ENCODE measurements at places on chromosomes 4 and X. TPM values are rescaled to one million over a fixed set of nuclear protein-coding genes. Genes with fewer than 3 reads are reported as not detected.

GRCh38 chr4:149897783-149898182, 82.1 kb upstream of the IQCM start:
- H3K4me1 ChIP-seq = no peaks in the 10 kb centered on the region
- no peaks in the 10 kb centered on the region for H3K36me3 ChIP-seq
- no peak overlapping the region for H3K4me3 ChIP-seq
- no peaks in the 10 kb centered on the region for H3K27me3 ChIP-seq

DNA sequence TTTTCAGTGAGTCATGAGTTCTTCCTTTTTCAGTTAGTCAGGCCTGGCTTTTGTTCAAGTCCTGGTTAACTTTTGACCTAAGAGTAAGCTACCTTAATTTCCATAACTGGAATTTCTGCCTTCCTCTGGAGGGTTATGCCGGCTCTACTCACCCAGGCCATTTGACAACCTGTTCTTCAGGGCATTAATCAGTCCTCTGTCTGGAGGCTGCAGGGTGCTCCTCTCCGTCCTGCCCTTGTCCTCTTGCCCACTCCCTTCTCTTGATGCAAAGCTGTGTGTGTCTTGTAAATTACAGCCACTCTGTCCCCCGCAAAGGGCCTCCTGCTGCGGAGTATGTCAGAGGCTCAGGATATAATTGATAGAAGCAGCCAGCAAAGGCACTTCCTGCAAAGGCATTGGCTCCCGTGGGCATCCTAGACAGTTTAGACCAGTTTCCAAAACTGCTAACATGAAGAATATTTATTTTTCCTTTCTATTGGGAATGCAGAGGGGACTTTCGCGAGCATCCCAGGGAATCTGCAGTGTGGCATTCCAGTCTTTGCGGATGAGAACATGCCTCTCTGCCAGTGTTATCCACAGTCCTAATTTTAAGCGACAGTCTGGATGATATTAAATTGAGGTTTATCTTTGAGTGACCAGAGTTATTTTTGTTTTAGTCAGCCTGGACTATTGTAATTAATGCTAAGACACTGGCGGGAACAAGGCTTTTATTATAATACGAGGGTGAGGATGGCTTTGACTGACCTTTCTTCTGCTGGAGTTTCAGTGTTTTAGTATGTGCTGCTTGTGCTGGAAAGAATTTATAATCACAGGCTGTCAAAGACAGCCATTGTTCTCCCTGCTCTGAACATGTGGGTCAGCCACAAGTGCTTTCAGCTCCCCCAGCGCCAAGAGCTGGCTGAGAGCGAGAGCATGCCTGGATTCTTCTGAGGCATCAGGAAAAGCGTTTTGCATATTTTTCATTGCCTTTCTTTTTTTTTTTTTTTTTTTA, 74.2 kb downstream of the LIMCH1 start:
- H3K4me1 ChIP-seq = peaks cover 4% of the 10 kb centered on the region
- DNase-seq = peak; percentile 62
- no peaks in the 10 kb centered on the region for H3K27me3 ChIP-seq
- H3K4me3 ChIP-seq = no peak overlapping the region
- H3K27ac ChIP-seq = peak overlapping the region; percentile 26
- no peaks in the 10 kb centered on the region for H3K36me3 ChIP-seq

DNA sequence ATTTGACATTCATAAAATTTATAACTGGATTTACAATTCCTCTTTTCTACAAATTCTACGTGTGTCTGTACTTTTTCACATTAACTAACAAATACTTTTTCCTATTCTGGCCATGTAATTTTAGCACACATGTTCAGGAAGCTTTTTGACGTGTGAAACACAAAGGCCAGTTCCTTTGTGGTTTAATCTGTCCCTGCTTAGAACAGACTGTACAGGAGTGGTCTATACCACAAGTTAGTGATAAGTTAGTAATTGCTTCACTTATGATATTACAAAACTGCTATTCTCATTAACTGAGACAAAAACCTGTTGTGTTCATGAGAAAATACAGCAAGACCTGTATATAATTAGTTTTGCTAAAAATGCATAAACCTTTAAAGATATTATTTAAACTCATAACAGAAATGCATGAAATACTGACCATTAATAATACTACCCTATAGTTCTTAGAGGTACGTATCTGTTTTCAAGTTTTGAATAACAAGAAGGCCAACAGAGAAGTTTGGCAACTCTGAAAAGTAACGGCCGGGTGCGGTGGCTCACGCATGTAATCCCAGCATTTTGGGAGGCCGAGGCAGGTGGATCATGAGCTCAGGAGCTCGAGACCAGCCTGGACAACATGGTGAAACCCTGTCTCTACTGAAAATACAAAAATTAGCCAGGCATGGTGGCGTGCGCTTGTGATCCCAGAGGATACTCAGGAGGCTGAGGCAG, 13.7 kb upstream of the AREG start:
- no peaks in the 10 kb centered on the region for H3K4me1 ChIP-seq
- no peaks in the 10 kb centered on the region for H3K36me3 ChIP-seq
- H3K27me3 ChIP-seq = no peaks in the 10 kb centered on the region

DNA sequence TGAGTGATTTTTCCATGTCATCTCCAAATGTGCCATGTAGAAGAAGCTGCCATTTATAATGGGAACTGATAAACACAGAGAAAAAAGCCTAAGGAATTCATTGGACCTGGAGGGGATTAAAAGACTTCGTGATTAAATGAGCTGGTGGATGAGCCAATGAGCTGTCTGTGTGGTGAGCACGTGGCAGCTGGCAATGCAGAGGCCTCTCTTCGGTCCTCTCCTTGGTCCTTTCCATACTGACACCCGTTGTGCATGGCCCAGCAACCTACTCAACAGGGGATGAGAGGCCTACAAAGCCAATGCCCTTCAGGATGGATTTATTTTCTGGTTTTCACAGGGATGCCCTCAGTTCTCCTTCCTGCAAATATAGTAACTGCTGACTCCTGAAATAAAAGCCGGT, 87.7 kb upstream of the STS start:
- H3K27ac ChIP-seq = no peak overlapping the region
- no peaks in the 10 kb centered on the region for H3K36me3 ChIP-seq
- DNase-seq = no peak
- H3K4me3 ChIP-seq = no peak overlapping the region
- H3K4me1 ChIP-seq = peaks cover 4% of the 10 kb centered on the region

DNA sequence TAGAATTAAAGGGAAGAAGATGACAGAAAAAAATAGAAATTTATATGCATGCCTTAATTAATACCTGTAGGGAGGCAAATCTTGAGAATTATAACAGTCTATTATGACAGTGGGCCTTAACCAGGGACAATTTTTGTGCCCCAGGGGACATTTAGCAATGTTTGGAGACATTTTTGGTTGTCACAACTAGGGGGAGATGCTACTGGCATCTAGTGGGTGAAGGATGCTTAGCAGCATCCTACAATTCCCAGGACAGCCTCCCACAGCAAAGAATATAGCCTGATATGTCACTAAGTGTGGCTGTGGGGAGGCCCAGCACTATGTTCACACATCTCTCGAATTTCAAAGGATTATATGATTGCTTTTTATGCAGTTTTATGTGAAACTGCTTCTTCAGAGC, 10.5 kb downstream of the GPR82 start:
- H3K27me3 ChIP-seq = no peaks in the 10 kb centered on the region
- H3K4me1 ChIP-seq = no peaks in the 10 kb centered on the region
- no peak overlapping the region for H3K27ac ChIP-seq
- H3K4me3 ChIP-seq = no peak overlapping the region
- no peak for DNase-seq
- H3K36me3 ChIP-seq = no peaks in the 10 kb centered on the region

GRCh38 chr4:38768968-38769394, 13.8 kb downstream of the TLR10 start:
- H3K27me3 ChIP-seq = no peaks in the 10 kb centered on the region
- H3K4me3 ChIP-seq = no peak overlapping the region
- no peaks in the 10 kb centered on the region for H3K4me1 ChIP-seq
- no peak for DNase-seq

Gene SPANXA2
- not detected for total RNA-seq

Data from colonic mucosa (tissue), 4 donors.